ENCODE measurements at places on chromosomes 13 and 19.

GRCh38 chr13:40116008-40116407 is 460.5 kb downstream of the COG6 start:
- no peak for DNase-seq

DNA sequence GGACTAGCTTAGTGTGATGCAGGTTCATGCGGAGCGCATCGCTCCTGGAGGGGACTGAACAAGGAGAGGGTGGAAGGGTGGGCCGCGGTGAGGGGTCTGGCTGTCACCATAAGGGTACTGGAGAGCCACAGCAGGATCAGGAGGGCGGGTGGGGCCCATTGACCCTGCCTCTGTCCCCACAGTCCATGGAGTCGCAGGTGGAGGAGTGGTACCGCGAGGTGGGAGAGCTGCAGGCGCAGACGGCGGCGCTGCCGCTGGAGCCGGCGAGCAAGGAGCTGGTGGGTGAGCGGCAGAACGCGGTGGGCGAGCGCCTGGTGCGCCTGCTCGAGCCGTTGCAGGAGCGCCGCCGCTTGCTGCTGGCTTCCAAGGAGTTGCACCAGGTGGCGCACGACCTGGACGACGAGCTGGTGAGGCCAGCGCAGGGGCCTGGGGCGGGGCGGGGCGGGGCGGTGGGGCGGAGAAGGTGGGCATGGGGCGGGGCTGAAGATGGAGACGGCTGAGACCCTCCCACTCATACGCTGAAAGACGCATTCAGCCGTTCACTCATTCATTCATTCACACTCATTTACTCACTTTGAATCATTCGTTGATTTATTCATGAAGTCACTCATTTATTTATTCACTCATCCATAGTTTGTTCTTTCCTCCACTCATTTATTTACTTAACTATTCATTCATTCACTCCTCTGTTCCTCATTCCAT is 27.5 kb upstream of the SHKBP1 start:
- peak; percentile 68 for DNase-seq

DNA sequence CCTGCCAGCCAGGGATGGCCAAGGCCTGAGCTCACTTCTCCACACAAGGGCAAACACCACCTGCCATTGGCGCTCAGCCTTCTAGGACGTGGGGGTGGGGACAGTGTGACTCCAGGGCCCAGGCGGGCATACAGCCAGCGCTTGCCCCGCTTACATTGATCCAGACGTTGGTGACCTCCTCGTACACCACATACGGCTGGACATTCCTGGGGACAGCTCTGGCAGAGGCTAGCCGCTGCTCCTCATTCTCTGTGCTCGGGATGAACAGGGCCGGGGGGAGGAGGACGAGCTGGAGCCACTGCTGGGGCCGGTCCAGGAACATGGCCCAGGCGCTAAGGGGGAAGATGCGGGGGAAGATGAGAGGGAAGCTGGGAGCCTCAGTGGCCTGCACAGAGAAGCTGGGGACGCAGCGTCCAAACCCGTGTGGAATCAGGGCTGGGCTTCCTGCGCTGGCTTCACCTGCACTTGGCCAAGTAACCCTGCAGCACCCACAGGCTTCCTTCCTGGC is 25.1 kb upstream of the MYDGF start:
- DNase-seq, result no peak

DNA sequence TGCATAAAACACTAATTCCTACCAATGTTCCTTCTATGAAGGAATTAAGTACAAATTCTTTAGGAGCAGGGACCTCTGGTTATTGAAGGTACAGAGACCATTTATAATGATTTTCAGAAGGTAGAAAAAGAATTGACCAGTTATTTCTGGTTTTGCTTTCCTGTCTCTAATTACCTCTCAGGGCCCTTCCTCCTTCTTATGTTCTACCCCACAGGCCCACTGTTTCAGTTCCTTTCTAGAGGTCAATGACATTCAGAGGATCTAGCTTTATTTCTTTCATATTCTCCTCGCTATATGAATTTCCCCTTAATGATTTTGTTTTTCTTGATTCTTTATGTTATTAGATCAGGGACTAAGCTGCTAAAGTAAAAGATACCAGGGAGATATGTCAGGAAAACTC is 345.0 kb upstream of the SPRY2 start:
- DNase-seq, result no peak

Data from activated CD4-positive, alpha-beta T cell treated with anti-CD3 and anti-CD28 coated beads, Interleukin-2, amount 50 U/mL, for 24 hours (primary cell).